AG20443 (cell line): ENCODE measurements at places on chromosomes 1 and 21.

- peak; percentile 58 for DNase-seq
Observed at GRCh38 chr1:244833734-244834542, 1.5 kb upstream of the COX20 start.

DNA sequence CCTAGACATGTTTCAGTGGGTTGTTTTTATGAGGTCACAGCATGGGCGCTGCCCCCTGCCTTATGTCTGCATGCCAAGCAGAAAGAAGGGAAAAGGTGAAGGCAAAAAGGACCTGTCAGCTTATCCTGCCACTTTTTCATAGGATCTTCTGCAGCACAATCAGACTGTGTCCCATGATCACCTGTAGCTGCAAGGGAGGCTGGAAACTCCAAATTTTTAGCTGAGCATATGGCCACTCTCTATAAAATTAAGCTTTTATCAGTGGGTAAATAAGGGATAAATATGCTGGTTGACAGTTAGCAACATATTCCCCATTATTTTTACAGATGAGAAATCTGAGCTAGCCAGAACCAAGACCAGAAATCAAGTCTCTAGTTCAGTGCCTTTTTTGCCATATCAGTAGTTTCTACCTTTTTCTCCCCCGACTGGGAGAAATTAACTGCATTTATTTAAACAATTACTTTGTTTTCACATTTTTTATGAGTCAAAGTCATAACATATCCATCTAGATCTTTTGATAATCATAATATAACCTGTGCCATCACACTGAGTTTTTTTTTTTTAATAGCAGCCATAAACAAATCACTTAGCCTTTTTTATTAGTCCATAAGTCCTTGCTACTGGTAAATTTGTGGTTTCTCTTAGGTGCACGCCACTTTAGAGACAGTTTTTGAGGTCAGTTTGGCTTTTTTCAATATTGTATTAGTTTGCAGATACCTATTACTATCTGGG lies 307.0 kb downstream of the NFIA start:
- no peak for DNase-seq

- DNase-seq = no peak
Observed at GRCh38 chr1:91606546-91607078, 106.0 kb downstream of the CDC7 start.

- no peak for DNase-seq
Observed at GRCh38 chr21:27139526-27139925, 172.6 kb upstream of the ADAMTS5 start.

DNA sequence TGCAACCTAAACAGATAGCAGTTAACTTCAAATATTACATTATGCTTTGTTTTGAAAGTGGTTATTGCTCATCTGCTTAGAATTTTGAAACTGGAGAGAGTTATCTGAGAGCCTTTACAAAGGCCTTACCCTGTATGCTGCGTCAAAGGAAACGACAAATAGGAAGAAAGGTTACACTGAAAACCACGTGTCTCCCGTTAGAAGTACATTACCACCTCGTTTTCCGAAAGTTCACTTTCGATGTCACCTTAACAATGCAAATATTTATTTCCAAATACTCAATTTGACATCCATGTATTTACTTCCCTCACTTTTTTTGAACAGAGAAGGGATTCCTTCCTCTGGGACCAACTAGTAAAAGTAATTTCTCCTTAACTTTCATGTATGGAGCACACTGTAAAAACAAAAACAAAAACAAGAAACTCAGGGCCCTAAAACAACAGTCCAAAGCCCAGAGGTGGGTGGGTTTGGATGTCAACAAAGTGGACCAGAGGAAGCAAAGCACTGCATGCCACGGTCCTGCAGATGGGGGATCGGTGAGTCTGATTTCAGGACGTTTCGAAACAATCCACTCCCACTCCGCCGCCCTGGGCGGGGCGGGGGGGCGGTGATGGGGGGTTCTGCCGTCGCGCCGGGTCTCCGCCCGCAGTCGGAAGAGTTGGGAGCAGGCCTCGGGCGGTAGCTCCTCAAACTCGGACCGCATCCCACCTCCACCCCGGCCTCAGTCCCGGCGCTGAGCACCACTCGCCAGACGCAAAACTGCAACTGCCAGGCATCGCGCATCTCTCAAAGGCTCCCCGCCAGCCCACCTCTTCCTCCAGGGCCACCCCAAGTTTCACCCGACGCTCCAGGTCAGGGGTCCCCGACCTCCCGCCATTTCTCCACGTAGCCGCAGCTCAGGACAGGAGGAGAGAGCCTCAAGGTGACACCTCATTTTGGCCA lies 841 bp downstream of the ADSS2 start:
- DNase-seq = peak; percentile 63

- DNase-seq = no peak
Observed at GRCh38 chr1:211822677-211823407, 7.7 kb downstream of the LPGAT1 start.

- no peak for DNase-seq
Observed at GRCh38 chr21:45623436-45623835, 20.1 kb upstream of the PCBP3 start.

GRCh38 chr21:33383056-33383888 lies 19.9 kb upstream of the IFNGR2 start:
- peak; percentile 55 for DNase-seq

- DNase-seq = peak; percentile 39
Observed at GRCh38 chr1:47986761-47987200, 10.4 kb downstream of the TRABD2B start.

- no peak for DNase-seq
Observed at GRCh38 chr1:48043622-48044021, 46.4 kb upstream of the TRABD2B start.

DNA sequence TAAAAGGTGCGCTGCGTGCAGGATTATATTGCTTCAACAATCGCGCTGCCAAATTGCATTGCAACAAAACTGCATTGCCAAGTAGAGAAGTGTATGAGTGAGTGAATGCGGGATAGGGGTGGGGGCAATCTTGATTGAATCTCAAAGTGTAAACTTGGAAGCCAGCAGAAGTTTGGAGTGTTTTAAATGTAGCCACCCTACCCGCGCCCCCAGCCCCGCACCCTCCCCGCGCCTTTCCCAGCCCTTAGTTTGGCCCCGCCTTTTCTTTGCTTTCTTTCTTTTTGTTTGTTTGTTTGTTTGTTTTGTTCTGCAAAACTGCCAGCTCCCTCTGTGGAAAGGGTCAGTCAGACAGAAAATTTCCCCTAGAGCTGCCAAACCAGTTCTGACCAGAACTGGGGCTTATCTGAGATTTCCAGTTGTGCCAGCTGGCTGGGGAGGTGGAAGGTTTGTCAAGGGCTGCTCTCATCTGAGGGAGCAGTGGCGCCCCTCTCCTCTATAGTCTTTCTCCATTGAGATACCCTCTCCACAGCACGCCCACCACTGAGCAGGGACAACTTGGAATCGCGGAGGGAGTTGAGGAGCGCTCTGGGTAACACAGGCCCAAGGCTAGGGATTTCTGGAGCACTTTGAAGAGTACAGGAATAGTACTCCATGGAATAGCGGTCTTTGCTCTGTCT lies 666 bp upstream of the BEND5 start:
- DNase-seq = no peak

- DNase-seq = peak; percentile 45
Observed at GRCh38 chr1:183096894-183097293, 73.7 kb downstream of the LAMC1 start.

DNA sequence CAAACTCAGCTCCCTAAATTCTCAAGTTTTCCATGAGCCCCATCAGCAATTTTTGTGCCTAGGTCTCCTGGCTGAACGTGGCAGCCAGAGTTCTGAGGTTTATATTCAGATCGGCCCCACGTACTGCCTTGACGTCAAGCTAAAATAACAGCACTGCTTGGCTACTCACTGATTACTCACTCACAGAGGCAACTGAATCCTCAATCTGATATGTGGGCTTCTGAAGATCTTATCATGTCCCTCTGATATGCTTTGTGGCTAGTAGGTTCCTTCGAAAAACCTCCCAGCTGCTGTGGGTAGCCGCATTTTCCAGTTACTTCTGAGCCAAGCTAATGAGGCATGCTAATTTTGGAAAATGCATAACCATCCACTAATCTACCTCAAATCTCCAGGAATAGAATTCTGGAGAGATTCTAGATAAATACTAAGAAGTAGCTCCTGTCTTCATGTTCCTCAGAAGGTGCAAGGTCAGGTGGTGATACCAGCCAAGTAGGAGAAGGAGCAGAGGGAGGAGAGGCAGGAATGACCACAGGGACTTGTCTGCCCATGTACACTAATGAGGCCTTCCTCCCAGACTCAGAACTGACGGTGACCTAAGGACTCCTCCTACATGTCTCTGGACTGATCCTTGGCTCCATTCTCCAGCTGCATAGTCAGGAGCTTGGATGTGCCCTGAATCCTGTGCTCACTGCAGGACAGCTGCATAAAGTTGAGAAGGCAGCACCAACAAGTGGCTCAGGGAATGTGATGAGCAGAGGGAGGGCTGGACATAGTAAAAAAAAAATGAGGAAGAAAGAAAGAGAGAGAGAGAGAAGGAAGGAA lies 263.7 kb downstream of the TNR start:
- DNase-seq = no peak

DNA sequence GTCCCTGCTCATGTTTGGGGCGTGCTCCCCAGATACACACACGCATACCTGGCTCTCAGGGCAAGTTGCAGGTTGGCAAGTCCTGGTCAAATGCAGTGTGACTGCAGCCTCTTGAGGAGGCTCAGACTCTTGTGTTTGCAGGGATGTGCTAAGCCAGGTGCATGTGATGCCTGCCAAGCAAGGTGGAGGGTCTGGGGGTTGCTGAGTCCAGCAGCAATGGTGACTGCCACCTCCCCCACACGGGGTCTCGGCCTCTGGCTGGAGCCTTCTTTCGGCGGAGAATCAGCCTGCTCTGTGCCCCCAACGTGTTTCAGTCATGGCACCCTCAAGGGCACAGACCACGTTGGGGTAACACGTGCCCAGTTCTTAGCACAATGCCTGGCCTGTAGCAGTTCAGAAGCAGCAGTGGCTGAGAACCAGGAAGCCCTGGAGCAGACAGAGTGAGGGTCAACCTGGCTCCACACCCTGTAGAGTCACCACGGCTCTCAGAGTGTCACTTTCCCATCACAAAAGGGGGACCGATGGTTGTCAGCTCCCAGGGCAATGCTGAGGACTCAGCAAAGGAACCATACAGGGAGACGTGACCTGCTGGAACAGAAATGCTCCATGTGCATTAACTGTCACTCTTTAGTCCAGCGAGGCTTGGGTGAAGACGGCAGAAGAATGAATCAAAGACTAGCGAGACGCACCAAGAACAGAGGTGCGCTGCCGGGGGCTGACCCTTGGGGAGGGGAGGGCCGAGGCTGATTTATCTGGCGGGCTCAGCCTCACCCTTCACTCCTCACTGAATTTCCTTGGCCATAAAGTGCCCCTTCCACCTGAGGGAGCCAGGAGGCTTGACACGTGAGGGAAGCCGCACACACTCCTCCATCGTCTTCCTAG lies 109.0 kb downstream of the PGBD5 start:
- DNase-seq = no peak

DNA sequence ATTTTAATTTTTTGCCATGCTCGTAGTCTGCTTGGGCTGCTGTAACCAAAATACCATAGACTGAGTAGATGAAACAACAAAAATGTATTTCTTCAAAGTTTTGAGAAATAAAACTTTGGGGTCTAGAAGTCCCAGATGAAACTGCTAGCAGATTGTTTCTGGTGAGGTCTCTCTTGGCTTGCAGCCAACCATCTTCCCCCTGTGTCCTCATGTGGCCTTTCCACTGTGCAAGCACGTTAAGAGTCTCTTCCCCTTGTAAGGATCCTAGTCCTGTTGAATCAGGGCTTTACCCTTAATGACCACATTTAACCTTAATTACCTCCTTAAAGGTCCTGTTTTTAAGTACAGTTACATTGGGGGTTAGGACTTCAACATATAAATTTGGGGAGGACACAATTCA lies 86.6 kb downstream of the PTBP2 start:
- no peak for DNase-seq

DNA sequence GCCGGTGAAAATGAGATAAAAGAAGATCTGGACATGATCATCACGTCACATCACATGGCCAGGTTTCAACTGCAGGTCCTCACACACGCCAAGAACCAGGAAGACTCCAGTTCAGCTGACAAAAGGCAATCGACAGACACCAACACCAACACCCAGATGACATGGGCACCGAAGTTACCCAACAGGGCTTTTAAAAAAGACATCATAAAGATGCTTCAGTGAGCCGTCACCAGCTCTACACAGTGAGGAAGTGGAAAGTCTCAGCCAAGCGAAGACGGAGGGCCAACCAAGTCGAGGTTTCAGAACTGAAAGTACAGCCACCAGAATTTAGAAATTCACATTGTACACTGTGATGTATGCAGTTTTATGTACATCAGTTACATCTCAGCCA lies 154.3 kb upstream of the COL6A1 start:
- DNase-seq = no peak
